Foreskin keratinocyte (primary cell): ENCODE measurements at places on chromosomes 11 and 22. TPM values are rescaled to one million over a fixed set of nuclear protein-coding genes. Genes with fewer than 3 reads are reported as not detected.

GRCh38 chr11:103936059-103936458, 100.4 kb upstream of the DDI1 start:
- DNase-seq, result no peak

DNA sequence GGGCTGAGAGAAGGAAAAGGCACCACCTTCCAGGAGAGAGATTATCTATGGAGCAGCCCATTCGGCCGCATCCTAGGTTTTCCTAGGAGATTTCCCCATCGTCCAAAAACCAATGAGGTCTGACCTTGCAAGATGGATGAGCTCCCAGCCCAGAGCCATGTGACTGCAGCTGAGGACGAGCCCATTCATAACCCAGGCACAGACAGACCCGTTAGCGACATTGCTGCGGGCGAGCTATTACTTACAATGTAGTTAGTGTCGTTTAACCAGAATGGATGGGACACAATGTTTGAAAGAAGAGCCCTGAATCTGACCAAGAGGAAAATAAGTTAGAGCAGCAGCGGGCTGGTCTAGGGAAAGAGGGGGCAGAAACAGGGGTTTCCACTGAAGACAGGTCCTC, 395.9 kb upstream of the CADM1 start:
- no peak for DNase-seq

- peak; percentile 61 for DNase-seq
Observed at GRCh38 chr11:94330789-94331188, 26.4 kb downstream of the IZUMO1R start.

DNA sequence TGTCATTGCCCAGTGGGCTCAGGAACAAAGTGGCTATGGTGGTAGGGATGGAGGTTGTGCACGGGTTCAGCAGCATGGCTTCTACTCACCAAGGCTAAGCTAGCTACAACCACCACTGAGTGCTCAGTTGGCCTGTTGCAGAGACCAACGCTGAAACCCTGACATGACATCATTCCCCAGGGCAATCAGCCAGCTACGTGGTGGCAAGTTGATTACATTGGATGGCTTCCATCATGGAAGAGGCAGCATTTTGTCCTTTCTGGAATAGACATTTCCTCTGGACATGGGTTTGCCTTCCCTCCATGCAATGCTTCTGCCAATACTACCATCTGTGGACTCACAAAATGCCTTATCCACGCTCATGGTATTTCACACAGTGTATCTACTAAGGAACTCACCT, 634.3 kb downstream of the OPCML start:
- DNase-seq, result no peak

DNA sequence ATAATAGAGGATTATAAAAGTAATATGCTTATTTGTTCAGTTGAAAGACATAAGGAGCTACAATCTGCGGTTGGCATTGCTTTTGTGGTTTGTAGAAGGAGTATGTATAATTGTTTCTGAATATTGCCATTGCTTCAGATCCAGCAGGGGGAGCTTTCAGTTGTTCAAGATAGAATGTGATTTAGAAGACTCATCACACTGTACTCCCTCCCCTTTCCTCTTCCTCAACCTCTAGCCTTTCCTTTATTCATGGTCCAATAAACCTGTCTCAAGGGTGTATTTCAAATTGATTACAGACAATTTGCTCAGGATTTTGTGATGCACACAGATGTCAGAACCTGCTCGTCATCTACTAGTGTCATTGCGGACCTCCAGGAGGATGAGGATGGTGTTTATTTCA, 9.8 kb downstream of the PRMT3 start:
- DNase-seq, result peak; percentile 37

CNGA4 gene
- 0.07 TPM in 1 of 2 replicates, not detected in the other for total RNA-seq

DNA sequence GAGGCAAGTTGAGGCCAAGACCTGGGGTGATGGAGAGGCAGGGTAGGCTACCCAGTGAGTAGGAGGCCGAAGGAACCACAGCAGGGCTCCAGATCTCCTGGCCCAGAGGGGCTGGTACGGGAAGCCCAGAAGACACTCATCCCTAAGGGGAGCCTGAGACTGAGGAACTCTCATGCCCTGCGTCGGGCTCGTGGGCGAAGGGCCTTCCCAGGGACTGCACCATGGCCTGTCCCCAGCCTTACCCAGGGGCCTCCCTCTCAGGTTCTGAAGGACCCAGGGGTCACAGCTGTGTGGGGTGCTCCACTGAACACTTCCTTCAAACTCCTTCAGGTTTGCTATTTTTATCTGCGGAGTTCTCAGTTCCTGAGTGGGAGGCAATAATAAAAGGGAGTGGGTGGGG, 15.8 kb upstream of the SYT12 start:
- no peak for DNase-seq

- no peak for DNase-seq
Observed at GRCh38 chr11:92362989-92363388, 138.4 kb downstream of the FAT3 start.

SLN gene
- total RNA-seq, result not detected in 2 replicates

GRCh38 chr11:121067453-121067852, 33.6 kb upstream of the TECTA start:
- no peak for DNase-seq

DNA sequence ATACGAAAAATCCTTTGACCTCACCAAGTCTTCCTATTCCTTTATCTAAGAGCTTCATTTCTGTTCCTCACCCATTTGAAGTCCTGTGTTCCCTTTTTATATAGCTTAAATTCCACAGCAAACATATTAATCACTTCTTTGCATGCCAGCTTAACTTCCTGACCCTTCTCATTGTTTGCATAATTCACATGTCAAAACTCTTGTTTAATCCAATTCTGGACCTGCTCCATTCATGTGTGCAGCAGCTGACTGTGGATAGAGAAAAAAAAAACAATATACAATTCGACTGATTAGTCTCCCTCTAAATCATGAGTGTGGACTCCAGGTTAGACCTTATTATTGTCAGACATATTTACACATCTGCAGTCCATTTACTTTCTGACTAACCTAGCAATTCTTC, 991.2 kb upstream of the TENM4 start:
- DNase-seq, result no peak

GRCh38 chr11:44877571-44878497, 72.8 kb downstream of the TP53I11 start:
- no peak for DNase-seq

- no peak for DNase-seq
Observed at GRCh38 chr11:65131417-65131776, 2.9 kb downstream of the SYVN1 start.

- no peak for DNase-seq
Observed at GRCh38 chr11:67614730-67615714, 8.3 kb downstream of the NDUFV1 start.

DNA sequence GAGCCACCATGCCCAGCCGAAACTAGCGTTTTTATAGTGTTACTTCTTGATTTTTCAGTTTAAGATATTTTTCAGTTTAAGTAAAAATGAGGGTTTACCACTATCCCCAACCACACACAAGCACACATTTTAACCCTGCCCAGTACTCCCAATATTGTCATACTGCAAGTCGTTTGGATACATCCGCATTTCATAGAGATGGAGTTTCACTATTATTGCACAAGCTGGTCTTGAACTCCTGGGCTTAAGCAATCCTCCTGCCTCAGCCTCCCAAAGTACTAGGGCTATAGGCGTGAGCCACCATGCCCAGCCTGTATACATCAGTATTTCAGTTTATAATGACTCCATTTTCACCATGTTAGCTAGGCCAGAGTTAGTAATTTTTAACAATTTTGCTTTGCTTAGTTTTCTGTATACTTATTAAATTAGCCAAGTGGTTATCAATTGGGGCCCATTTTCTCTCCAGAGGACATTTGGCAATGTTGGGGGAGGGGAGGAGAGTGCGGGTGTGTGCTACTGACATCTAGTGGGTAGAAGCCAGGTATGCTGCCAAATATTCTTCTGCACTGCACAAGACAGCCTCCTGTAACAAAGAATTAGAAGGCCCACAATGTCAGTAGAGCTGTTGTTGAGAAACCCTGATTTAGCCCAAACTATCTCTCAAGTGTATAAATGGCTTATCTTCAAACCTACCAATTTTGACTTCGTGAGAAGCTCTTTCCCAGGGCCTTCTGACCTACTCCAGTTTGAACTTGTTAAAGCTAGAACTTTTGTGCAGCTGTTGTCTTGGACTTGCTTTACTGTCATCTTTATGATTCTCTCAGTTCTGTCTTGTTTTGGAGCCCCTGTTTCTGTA, 7.3 kb downstream of the USP47 start:
- peak; percentile 60 for DNase-seq

- DNase-seq, result no peak
Observed at GRCh38 chr11:130571519-130571918, 123.1 kb downstream of the ADAMTS15 start.

NECTIN1 gene
- 45.0 and 49.6 TPM in 2 replicates for total RNA-seq

GRCh38 chr22:22848364-22848866, 39.2 kb upstream of the IGLL5 start:
- no peak for DNase-seq

DNA sequence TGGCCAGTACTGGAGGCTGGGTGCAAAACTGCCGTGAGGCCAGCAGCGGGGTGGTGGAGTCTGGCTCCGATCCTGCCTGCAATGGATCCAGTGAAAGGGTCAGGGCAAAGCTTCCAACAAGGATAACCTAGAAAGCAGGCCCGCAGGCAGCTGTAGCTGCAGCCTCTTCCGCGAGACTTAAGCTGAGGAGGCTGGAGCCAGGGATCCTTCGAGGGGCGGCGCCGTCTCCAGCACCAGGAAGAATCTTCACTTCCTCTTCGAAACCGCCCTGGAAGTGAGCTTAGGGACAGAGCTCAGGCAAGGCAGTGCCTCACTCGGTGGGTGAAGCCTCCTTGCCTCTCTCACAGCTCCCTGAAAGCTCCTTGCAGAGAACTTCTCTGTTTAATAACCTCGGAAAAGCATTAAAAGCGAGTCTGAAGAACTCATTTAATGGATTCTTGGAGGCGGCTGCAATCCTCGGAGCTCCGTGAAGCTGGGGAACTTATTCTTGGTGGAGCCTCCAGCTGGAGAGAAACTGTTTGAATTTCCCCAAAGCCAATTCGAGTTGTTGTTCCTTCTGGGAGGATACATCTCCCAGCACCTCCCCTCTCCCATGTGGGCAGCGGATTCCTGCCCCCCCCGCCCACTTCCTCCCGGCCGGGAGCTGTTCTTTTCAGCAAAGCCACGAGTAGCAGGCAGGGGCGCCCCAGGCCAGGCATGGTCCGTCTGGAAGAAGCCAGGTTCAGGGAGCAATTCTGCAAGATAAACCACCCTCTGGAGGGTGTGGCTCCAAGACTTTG, 169.9 kb downstream of the CTTN start:
- DNase-seq, result peak; percentile 10

GRCh38 chr11:69039501-69039900, 9.2 kb upstream of the TPCN2 start:
- no peak for DNase-seq

PANX3 gene
- not detected in 2 replicates for total RNA-seq

FAM111B gene
- 24.6 and 24.8 TPM in 2 replicates for total RNA-seq

DNA sequence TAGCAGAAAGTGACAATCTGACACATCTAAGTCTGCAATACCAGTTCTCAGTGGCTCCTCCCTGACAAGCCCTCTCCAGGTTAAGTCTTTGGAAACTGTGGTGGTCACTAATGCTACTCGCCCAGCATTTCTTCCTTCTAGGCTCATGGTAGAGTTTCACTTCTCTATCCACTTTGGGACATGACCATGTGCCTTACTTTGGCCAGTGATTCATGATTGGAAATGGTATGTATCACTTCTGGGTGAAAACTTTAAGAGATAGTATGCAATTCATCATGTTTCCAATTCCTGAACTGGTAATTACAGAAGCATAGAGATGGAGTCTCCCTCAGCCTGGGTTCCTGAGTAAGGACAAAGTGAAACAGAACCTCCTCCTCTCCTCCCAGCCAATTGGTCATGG, 151.5 kb upstream of the LMO1 start:
- no peak for DNase-seq

TUBA8 gene
- 0.32 and 0.34 TPM in 2 replicates for total RNA-seq

GRCh38 chr11:36684840-36685801, 87.1 kb upstream of the RAG2 start:
- no peak for DNase-seq

EIF3D gene
- 264 and 268 TPM in 2 replicates for total RNA-seq

DNA sequence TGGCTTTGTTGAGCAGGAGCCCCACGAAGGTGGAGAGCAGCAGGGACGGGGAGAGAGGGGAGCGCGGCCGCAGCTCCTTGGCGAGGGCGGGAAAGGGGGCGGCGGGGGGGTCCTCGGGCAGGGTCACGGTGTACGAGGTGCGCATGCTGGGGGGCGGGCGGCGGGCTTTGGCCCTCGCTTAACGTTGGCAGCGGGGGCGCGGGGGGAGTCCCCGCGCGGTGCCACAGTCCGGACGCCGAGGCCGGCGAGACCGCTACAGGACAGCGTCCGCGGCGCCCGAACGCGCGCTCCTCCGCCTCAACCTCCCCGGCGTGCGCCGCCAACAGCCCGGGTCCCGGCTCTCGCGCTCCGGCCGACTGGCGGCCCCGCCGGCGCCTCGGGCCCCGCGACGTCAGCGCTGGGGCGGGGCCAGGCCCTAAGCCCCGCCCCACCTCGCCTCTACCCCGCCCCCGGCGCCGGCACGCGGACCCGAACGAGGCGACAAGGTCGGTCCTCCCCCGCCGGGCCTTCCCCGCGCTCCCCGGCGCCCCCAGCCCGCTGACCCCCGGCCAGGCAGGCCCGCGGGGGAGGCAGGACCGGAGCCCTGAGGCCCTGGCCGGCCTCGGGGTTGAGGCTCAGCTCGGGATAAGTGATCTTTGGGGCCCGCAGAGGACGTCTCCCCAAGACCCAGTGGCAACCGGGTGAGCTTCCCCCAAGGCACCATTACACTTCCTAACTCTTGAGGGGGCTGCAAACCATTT, 17.5 kb downstream of the USP2 start:
- DNase-seq, result no peak

GRCh38 chr11:66363805-66364535, 7.6 kb downstream of the SLC29A2 start:
- no peak for DNase-seq

GRCh38 chr11:106092446-106092845, 15.0 kb downstream of the AASDHPPT start:
- DNase-seq, result no peak

GRIK4 gene
- total RNA-seq, result not detected in 2 replicates

SLC22A9 gene
- total RNA-seq, result not detected in 2 replicates

DNA sequence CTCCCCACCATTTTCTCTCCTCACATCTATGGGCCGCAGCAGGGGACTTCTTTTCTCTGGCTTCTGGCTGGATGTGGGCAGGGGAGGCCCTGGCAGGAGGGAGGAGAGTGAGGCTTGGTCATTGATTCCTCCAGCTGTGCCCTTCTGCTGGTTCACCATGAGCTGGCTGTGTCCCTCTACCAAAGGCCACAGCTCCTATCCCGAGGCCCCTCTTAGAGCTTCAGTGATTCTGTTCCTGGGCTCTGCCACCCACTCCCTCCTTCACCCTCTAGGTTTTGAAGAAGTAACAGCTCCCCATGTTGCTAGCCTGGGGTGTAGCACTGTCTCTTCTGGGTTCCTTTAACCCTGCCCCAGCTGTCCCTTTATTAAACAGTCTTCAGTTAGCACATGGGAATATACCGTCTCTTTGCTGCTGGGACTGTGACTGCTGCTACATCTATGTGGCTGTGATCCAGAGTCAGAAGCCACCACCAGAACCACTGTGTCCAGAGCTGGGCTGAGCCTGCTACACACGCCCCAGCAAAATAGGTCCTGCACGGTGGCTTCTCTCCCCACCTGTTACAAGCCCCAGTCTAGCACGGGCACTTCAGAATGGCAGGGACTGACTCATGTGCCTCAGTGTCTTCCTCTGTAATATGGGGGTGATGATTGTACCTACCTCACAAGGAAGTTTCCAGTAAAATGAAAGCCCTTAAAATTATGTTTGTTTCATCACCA, 578 bp upstream of the PARVG start:
- DNase-seq, result no peak

PGA5 gene
- not detected in 2 replicates for total RNA-seq

- no peak for DNase-seq
Observed at GRCh38 chr11:116980136-116980793, 118.0 kb downstream of the SIK3 start.
